ENCODE measurements at places on chromosomes 11 and 22.

GRCh38 chr11:68012044-68012842 is 2.1 kb downstream of the ALDH3B1 start:
- DNase-seq: no peak

GRCh38 chr11:30107899-30108298 is 91.1 kb upstream of the KCNA4 start:
- no peak for DNase-seq

DNA sequence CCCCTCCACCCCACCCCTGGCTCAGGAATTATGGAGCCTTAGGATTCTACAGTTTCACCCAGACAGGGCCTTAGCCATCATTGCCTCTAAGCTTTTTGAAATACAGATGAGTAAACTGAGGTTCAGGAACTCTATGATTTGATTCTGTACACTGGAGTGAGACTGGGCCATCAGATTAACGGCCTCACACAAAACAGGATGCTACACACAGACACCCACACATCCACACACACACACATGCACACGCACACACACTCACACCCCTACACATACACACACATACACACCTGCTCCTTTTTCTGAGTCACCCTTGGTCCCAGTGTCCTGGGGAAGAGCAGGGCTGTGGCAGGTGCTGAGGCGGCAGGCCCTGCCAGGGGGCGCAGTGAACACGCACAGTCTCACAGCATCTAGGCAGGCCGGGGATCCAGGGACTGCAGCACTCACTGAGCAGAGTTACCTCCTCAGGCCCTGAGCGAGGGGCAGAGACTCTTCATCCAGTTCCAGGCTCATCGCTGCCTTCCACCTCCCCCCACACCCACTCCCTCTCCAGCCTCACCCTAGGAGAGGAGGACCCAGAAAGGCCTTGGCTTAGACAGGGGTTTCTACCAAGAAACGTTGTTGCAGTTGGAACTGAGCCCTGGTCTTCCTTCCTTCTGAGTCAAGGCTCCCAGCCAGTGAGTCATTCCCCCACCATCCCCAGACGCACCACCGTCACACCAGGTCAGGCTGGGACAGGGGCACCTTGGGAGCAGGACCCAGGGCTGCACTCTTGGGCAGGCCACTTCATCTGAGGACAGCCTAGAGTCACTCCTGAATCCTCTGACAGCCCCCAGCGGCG is 89.8 kb upstream of the PARVA start:
- no peak for DNase-seq

- DNase-seq: no peak
Observed at GRCh38 chr22:17965538-17966402, 58.6 kb downstream of the MICAL3 start.

GRCh38 chr11:44966694-44967093 is 16.0 kb upstream of the TP53I11 start:
- no peak for DNase-seq

DNA sequence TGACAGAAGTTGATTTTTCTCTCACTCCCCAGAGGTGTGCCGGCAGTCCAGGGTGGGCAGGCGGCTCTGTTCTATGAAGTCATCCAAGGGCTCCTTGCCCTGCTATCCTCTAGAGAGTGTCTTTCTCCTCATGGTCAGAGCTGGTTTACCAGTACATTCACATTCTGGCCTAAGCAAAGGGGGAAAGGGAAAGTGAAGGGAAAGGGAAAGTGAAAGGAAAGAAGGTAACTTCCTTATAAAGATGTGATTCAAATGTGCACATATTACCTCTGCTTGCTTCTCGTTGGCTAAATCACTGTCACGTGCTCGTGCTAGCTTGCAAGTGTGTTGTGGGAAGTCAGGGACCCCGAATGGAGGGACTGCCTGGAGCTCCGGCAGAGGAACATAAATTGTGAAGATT is 2.9 kb upstream of the HTATIP2 start:
- peak; percentile 19 for DNase-seq

GRCh38 chr11:1345737-1346513 is 36.5 kb upstream of the TOLLIP start:
- DNase-seq: no peak

DNA sequence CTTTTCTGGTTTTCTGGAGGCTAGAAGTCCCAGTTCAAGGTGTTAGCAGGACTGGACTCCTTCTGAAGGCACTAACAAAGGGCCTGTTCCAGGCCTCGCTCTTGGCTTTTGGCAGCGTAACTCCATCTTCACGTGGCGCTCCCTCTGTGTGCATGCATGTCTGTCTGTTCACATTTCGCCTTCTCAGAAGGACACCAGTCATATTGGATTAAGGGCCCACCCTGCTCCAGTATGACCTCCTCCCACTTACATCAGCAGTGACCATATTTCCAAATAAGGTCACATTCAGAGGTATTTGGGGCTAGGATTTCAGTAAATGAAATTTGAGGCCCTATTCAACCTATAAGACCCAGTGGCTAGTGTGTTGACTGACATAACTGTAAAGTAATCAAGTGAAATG is 20.0 kb downstream of the APLP2 start:
- no peak for DNase-seq

DNA sequence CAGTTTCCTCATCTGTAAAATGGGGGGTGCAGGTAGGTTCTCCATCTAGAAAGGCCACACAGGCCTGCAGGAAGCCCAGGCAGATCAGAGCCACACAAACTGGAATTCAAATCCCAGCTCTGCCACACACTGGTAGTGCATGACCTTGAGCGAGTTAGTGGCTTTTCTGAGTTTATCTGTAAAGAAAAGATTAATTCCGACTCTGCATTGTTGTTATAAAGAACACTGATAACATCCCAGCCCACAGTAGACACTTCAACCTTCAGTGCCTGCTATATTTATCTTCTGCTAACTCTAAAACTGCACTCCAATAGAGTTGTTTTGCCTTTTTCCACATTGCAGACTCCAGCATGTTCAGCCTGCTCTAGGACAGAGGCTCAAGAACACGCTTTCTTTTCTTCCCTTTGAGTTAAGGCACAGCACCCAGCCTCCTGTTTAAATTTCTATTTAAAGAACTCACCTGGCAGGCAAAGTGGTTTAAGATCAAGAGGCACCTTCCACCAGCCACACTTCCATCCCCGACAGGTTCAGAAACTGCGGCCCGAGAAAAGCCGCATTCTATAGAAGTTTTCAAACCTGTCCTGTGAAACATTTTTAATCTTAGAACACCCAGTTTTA is 133.9 kb downstream of the PLEKHA7 start:
- DNase-seq: no peak

- DNase-seq: no peak
Observed at GRCh38 chr22:50628543-50629134, 687 bp upstream of the ARSA start.

GRCh38 chr11:130449996-130450769 is 1.7 kb downstream of the ADAMTS15 start:
- no peak for DNase-seq

- no peak for DNase-seq
Observed at GRCh38 chr11:70314730-70315129, 44.2 kb downstream of the PPFIA1 start.

- DNase-seq: peak; percentile 35
Observed at GRCh38 chr11:88337987-88338668, 592 bp upstream of the CTSC start.

DNA sequence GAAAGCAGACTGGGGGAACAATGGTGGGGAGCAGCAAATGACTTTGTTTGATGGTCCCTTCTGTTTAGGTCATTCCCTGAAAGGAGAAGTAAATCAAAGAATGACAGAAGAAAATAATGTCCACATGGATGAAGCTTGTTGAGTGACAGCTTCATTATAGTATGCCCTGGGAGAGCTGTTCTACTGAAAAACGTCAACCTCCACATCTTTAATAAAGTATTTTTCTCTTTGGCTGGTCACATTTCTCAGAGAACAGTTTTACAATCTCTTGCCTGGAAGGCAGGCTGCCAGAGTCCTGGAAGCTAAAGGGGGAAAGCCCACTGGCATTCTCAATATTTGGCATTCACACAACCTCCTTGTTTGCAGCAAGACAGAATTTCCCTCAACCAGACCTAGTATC is 287.9 kb downstream of the SWAP70 start:
- DNase-seq: no peak

DNA sequence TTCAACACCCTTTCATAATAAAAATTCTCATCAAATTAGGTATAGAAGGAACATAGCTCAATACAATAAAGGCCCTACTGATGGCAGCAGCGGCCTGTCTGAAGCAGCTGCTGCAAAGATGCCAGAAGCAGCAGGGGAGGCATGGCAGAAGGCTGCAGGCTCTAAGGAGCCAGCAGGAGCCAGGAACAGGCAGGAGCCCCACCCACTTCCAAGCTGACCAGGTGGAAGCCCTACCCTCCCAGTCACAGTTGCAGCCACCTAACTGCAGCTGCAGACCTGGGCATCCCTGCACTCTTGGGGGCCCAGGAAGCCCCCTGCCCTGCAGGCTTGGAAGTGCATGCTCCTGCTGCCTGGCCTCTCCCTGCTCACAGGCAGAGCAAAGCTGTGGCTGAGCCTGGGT is 18.2 kb upstream of the OR6A2 start:
- no peak for DNase-seq

GRCh38 chr22:17436382-17436980 is 67.2 kb downstream of the CECR2 start:
- DNase-seq: no peak

DNA sequence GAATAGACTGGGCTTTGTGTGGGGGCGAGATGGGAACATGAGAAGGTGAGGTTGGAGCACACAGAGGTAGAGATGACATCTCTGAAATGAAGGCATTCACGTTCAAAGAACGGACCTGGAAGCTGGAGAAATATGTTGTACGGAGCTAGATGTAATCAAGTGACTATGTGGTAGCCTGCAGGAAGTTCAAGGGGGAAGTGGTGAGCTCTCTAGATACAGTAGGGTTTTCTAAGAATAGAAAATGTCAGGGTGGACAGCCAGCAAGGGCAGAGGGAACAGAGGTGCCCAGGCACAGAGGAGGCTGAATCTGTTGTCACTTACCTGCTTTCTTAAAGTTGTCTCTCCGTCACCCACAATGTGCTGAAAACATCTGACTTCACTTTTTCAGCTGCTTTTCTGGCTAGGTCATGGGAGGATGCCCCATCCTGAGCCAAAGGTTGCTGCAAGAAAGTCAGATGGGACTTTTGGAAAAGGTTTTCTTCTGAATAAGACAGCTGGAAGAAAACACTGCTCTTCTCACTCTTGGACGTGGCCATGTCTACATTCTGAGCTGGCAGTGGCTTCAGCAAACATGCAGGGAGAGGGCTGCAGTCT is 171.5 kb upstream of the B3GAT1 start:
- no peak for DNase-seq

- no peak for DNase-seq
Observed at GRCh38 chr11:68457898-68458249, 2.7 kb upstream of the PPP6R3 start.

DNA sequence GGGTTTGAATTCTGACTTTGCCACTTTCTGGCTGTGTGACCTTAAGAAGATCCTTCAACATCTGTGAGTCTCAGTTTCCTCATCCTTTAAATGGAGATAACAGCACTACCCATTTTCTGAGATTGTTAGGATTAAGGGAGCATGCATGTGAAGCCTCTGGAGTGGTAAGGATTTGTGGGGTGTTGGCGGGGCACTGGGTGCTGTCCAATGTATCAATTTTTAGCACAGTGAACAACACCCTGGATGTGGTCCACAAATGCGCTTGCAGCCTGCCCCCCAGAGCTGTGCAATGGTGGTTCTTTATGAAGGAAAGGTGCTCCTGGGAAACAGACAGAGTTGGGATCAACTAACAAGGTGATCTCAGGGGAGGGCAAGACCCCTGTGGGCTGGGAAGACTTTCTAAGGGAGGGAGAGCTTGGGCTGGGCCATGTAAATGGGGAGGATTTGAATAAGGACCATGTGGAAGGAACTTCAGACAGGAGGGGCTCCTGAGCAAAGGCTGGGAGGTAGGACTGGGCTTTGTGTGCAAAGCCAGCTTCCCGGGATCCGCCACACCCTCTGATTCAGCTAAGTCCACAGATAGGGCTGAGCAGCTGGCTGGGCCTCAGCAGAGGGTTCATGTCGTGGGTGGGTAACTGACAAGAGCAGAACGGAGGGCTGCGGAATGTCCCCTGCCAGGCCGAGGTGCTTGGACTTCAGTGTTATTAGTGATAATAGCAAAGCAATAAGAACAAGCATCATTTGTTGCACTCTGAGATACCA is 22.7 kb upstream of the RASD2 start:
- DNase-seq: no peak

DNA sequence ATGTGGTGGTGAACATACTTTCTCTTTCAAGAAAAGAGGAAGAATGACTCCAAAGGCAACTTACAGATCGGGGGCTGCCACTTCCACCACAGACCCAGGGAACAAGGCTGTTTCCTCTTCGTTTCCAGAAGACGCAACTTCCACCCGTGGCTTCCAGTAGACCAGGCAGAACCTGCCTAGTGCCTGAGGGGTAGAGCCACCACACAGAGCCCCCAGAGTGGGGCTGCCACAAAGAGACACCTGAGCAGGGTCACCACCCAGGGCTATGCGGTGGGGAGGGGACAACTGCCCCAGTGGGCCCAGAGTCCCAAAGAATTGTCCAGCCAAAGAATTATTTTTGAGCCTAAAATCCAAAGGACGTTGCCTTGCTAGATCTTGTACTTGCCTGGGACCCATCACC is 16.7 kb upstream of the PHF21B start:
- DNase-seq: no peak

- no peak for DNase-seq
Observed at GRCh38 chr11:116285026-116285425, 487.8 kb downstream of the BUD13 start.

DNA sequence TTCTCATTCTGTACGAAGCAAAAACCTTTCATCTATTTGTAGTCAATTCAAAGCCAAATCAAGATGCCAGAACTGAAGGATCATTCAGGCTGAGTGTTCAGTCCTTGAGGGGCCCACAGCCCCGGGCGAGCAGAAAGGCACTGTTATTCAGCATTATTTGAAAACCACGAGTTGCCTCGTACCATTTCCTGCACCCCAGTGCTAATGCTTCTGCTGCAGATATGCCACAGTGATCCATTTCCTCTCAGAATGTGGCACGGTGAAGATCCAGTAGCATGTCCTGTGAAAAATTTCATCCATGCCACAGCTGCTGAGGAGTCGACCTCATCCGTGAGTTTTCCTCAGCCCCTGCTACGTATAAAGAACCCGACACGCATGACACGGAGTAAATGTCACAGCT is 85.4 kb downstream of the OSBP2 start:
- no peak for DNase-seq

DNA sequence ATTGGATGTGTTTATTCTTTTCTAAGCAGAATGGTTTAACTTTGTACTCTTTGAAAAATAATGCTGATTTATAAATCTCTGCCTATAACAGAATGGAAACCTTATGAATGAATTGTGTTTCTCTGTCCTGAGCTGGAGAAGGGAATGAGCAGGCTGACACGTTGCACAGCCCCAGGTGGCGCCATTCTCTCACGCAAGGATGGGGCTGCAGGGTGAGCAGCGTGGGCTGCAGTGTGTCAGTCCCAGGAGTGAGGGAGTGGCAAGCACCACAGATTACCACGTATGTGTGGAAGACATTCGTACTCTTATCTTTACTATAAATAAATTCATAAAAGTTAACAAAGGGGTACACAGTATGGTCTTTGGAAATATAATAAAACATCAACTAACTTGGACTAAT is 33.4 kb downstream of the FDX1 start:
- no peak for DNase-seq

DNA sequence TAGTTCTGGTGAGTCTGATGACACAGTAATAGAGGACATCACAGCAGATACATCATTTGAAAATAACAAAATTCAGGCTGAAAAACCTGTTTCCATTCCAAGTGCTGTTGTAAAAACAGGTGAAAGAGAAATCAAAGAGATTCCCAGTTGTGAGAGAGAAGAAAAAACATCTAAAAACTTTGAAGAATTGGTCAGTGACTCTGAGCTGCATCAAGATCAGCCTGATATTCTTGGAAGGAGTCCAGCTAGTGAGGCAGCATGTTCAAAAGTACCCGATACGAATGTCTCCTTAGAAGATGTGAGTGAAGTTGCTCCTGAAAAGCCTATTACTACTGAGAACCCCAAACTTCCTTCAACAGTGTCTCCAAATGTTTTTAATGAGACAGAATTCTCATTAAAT is 38.7 kb downstream of the RTN3 start:
- no peak for DNase-seq

Measured in activated T-cell treated with anti-CD3 and anti-CD28 coated beads, Interleukin-2, amount 50 U/mL, for 4 hours (primary cell).